ENCODE measurements at places on chromosomes 12 and 14.

DNA sequence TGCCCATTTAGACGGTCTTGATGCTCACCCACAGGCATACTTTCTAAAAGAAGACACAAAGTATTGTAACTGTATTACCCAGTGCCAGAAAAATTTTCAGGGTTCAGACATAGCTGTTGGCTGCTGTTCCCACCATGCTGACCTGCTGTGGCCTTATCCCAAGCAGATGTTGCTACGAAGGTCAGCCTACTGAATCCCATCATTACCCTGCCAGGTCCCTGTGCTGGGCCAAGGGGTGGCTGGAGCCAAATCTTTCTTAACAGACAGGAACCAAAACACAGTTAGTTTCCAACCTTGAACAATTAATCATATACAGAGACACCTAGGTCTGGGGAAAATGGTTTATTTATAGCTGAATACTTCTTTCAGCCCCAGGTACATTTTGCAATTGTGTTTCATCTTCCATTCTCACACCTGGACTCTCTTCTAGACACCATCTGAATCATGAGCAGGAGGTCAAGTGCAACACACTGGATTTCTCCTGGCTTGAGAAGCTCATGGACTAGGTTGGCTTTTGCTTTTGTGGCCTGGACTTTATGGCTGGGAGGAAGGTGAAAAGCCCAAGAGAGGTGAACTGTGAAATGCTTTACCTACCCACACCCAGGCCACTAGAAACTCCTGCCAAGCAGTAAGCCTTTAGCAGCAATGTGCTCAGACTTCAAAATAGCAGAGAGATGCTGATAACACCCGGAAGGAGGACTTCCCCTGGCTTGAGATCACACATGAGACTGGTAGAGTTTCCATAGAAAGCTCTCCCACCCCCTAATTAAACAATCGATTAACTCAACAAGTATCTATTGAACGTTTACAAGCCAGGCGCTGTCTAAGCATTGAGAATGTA lies 150.1 kb downstream of the SUDS3 start:
- DNase-seq: no peak

DNA sequence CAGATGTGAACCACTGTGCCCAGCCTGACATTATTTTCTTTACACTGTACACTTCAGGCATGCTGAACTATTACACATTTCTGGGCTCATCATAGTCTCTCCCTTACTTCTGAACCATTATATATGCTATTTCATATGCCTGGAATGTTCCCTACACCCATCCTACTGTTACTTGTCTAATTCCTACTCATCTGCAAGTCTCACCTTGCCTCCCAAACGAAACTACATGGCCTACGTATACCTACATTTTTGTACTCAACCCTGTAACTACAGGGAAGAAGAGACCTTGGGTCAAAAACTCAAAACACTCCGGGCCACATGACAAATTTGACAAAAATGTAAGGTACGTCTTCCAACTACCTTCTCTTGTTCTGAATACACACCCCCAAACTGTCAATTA lies 9.5 kb upstream of the EEA1 start:
- no peak for DNase-seq

DNA sequence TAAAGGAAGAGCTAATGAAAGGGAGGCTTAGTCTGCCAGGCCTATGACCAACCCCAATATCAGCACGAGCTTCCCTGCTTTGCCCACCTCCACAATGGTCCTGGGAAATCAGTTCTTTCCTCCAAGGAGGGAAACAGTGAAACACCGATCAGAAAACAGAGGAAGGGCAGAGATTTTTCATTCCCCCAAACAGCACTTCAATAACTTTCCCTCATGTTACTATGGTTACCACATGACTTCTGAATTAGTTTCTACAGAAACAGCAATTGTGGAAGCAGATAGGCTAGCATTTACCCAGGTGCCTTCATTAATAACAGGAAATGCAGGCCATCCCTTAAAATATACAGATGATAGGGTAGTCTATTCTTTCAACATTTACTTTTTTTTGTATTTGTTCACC lies 35.9 kb downstream of the TRIM9 start:
- no peak for DNase-seq

- no peak for DNase-seq
Observed at GRCh38 chr14:66503532-66503931, 4.4 kb upstream of the GPHN start.

- peak; percentile 73 for DNase-seq
Observed at GRCh38 chr14:102525219-102525928, 15.8 kb upstream of the ANKRD9 start.

DNA sequence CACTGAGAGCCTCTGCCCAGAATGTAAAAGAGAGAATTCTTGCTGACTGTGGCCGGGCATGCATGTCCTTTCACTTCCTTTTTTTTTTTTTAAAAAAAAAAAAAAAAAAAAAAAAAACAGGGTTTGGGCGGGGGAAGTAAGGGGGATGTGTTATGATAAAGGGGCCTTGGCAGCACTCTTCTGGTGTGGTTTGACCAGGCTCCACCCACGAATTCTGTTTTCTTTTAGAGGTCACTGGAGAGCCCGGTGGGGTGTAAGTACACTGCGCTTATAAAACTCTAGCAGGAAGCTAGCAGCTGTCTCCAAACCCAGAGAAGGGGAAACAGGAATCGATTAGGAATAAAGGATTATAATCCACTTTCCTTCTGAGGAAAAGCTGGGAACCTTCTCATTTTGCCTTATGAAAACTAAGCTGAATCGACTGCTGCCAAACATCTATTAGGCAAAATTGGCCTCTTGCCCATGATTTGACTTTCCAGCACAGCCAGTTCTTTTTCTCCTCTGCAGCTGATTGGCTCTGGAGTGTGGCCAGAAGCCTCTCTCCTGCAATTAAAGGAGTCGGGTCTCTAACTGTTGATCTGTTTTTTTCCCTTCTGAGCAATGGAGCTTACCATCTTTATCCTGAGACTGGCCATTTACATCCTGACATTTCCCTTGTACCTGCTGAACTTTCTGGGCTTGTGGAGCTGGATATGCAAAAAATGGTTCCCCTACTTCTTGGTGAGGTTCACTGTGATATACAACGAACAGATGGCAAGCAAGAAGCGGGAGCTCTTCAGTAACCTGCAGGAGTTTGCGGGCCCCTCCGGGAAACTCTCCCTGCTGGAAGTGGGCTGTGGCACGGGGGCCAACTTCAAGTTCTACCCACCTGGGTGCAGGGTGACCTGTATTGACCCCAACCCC lies 27.7 kb upstream of the HIGD1C start:
- DNase-seq: peak; percentile 91

- DNase-seq: no peak
Observed at GRCh38 chr12:128794661-128795529, 28.9 kb downstream of the SLC15A4 start.

- DNase-seq: no peak
Observed at GRCh38 chr12:54601841-54602240, 13.4 kb upstream of the PPP1R1A start.

DNA sequence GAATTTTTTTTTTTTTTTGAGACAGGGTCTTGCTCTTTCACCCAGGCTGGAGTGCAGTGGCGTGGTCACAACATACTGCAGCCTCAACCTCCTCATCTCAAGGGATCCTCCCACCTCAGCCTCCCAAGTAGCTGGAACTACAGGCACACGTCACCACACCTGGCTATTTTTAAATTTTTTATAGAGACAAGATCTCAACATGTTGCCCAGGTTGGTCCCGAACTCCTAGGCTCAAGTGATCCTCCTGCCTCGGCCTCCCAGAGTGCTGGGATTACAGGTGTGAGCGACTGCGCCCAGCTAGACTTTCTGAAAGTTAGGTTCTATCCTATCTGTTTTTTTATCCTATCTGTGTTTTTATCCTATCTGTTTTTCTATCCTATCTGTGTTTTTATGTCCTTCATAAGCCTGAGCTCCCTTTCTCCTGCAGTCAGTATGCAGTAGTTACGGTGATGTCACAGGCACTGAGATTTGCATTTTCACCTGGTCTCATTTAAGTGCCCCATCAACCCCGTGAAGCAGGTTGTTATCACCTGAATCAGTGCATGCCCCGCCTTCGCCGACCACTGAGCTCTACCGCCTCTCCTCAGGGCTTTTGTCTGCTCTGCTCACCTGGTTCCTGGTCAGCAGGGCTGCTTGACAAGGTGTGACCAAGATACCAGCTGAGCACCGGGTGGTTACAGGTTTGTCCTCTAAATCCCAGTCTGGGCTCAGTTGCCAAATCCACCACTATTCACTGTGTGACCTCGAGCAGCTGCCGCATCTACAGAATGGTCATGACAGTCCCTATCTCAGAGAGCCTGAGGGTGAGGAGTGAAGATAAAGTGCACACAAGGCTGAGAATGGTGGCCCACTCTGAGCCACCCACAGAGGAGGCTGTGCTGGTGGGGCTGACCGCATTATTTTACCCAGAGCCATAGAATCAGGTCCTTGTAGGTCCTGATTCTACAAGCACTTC lies 33.1 kb downstream of the SYNDIG1L start:
- no peak for DNase-seq

- no peak for DNase-seq
Observed at GRCh38 chr12:99370421-99371138, 277.0 kb upstream of the GARIN6 start.

DNA sequence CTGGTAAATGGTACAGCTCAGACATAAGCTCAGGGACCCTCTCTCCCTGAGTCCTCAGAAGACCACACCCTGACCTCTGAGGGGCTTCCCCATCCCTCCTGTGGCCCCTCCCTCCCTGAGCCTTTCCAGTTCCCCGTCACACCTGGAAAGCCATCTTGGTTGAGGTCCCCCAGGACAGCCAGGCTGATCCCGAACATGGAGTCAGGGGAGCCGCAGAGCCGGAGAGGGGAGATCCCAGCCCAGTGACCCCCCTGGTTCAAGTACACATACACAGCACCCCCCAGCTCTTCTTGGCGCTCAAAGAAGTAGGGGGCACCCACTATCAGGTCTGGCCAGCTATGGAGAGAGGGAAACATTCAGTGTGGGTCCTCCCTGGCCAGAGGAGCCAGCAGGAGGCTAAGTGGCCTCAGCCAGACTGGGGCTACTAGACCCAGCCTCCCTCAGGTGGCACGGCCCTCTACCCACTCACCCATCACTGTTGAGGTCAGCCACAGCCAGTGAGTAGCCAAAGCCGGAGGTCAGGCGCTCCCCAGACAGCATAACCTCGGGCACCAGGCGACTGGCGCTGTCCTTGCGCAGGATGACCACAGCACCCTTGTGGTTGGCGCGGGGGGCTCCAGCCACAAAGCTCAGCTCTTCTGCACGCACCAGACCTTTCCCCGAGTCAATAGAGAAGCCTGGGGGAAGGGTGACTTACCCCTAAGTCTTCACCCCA lies 9.3 kb downstream of the ITGA7 start:
- no peak for DNase-seq

DNA sequence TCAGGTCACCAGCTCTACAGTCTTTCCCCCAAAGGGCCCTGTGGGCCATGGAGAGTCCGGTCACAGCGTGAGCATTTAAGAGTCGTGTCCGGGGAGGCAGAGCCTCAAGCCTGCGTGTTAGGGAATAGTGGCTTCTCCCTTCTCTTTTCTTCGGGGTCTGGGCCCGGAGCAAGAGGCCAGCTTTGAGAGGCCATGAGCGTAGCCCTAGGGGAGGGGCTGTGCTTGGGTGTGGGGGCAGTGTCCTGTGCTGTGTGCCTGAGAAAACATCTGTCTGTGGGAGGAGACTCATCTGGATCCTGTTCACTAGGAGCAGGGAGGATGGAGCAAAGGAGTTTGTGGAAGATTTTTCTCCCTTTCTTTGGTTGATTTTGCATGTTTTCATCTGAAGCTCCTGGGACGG lies 5.3 kb downstream of the LRP1-AS start:
- DNase-seq: peak; percentile 14

DNA sequence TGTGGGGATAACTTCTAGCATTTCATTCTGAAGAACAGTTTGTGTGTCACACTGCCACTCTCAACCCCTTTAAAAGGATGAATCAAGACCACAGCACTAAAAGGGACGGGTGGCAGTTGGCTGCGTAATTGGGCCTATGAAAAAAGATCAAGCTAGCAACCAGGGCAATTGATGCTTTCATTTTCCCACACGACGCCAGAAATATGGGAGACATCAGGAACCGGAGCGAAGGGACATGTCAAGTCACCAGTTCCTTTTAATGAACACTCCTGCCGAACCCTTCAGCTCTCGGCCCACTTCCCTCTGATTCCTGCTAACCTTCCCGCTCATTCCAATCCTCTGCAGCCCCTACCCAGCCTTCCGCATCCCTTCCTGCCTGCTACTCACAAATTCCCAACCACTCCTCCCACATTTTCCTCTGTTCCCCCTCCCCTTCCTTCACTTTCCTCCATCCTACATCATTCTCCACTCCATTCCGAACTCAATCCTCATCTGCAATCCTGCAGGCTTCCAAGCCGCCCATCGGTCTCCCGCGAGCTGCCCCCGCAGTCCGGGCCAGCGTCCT lies 753 bp downstream of the CSRNP2 start:
- peak; percentile 65 for DNase-seq

DNA sequence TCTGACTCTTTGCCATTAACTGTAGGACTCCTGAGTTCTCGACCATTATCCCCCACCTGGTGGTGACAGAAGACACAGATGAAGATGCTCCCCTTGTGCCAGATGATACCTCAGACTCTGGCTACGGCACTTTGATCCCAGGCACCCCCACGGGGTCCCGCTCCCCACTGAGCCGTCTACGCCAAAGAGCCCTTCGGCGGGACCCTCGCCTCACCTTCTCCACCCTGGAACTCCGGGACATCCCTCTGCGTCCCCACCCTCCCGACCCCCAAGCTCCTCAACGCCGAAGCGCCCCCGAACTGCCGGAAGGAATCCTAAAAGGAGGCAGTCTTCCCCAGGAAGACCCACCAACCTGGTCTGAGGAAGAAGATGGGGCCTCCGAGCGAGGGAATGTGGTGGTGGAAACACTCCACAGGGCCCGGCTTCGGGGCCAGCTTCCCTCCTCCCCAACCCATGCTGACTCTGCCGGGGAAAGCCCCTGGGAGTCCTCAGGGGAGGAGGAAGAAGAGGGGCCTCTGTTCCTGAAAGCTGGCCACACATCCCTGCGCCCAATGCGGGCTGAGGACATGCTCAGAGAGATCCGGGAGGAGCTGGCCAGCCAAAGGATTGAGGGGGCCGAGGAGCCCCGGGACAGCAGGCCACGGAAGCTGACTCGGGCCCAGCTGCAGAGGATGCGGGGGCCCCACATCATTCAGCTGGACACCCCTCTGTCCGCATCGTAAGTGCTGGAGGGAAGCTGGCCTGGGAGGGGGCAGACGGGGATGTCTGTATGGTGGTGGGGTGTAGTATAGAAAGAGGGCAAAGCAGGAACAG lies 14.4 kb downstream of the TNFRSF1A start:
- DNase-seq: no peak
